ENCODE measurements at places on chromosomes 6 and 20. TPM values are rescaled to one million over a fixed set of nuclear protein-coding genes. Genes with fewer than 3 reads are reported as not detected.

The KHDC1L gene
- not detected for total RNA-seq

The RAB32 gene
- 6.8 TPM for total RNA-seq

DNA sequence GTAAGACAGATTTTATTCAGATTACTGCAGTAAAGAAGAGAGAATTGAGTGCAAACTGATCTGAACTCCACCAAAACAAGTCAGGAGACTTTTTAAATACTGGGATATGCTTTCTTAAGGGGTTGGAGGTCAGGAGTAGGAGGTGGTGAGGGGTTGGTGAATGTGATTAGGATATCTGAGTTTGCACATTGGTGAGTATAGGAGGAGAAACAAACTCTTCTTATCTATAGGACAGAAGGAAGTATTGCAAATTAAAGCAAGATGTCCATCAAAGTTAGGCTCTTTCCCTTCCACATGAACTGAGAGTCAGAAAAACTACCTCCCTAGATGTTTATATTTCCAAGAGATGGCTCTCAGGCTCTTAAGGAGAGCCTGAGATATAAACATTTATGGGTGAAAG, 114.6 kb upstream of the HTR1E start:
- no peak for DNase-seq

GRCh38 chr6:161211380-161212035, 62.4 kb downstream of the AGPAT4 start:
- DNase-seq = no peak

GRCh38 chr20:55882910-55883309, 122.4 kb downstream of the CBLN4 start:
- DNase-seq = no peak

GRCh38 chr6:1781152-1781816, 171.6 kb downstream of the FOXC1 start:
- DNase-seq = no peak

GRCh38 chr6:2037237-2037926, 208.0 kb downstream of the GMDS start:
- no peak for DNase-seq

DNA sequence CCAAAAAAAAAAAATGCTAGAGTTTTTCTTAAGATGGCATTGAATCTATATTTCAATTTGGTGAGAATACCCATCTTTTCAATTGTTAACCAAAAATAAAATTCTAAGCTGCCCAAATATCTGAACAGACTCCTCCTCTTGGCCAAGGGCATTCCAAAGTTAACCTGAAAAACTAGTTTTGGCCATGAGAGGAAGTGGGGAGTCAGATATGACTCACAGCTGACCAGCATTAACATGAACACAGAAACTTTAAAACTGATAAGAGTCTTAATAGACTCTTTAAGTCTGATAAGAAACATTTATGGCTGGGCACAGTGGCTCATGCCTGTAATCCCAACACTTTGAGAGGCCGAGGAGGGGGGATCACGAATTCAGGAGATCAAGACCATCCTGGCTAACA, 171.3 kb downstream of the FAXC start:
- DNase-seq = no peak

- no peak for DNase-seq
Observed at GRCh38 chr6:106792536-106793236, 163.3 kb downstream of the QRSL1 start.

DNA sequence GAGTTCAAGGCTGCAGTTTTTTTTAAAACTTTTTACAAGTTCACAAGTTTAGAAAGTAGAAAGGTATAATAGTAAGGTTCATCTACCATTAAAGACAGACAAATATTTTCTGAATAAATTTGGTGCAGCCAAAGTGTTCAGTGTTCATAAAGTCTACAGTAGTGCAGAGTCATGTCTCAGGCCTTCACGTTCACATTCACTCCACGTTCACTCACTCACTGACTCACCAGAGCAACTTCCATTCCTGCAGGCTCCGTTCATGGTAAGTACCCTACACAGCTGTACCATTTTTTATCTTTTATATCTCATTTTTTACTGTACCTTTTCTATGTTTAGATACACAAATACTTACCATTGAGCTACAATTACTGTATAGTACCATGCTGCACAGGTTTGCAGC, 67.6 kb downstream of the B4GALT5 start:
- no peak for DNase-seq

- no peak for DNase-seq
Observed at GRCh38 chr20:34240693-34241615, at the start of gene ASIP. Gene ASIP (plus strand): TSS chr20:34241423. CDS start chr20:34260375, 18,952 bp downstream.

GRCh38 chr6:36327226-36327918, 9.3 kb downstream of the BNIP5 start:
- no peak for DNase-seq

- DNase-seq = no peak
Observed at GRCh38 chr6:33683051-33683571, 28.4 kb downstream of the UQCC2 start.
